ENCODE measurements at places on chromosomes 6 and 20.

DNA sequence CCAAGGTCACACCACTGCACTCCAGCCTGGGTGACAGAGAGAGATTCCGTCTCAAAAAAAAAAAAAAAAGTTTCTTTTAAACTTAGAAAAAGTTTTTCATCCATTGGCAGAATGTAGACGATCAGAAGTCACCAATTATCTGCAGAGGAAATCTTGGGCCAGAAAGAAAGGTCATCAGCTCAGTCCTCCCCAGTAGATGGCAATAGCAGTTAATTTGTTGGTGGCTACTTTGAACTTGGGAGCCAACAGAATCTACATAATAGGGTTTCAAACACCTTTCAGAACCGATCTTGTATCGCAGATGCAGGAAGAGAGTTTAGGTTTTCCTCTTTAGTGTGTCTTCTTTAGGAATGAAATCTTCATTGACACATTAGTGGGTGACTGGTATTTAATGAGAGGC is 41.7 kb downstream of the LBP start:
- DNase-seq, result peak; percentile 50

- peak; percentile 58 for DNase-seq
These were observed 10.8 kb upstream of the TBCC start for GRCh38 chr6:42756722-42757121.

DNA sequence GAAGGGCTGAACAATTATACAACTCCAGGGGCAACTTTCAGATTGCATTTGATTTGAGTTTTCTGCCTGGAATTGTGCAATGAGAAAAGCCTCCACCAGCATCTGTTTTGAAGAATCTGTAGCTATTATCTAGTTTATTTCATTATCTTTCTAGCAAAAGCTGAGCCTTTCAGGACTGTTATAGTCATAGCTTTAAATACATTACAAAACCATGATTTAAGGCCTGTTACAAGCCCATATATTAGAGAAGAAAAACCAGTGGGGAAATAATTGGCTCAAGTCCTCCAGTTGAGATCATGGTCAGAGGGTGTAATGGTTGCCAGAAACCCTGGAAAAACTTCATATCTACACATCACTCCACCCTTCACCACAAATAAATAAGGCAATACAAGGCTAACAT is 676.2 kb downstream of the HDGFL1 start:
- no peak for DNase-seq

- DNase-seq, result no peak
These were observed 231.0 kb upstream of the RAB32 start for GRCh38 chr6:146312608-146313007.

DNA sequence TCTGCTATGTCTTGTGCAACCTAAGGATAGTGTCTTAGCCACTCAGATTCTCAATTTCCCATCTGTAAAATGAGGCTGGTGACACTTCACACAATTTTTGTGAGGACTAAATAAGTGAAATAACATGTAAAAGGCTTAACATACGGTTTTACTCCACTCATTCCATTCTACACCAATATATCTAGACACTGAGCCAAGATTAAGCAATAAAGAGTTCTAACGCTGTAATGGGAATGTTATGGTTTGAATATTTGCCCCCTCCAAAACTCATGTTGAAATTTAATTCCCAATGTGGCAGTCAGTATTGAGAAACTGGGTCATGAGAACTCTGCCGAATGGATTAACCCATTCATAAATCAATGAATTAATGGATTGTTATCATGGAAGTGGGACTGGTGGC is 301.0 kb downstream of the HACE1 start:
- DNase-seq, result no peak

DNA sequence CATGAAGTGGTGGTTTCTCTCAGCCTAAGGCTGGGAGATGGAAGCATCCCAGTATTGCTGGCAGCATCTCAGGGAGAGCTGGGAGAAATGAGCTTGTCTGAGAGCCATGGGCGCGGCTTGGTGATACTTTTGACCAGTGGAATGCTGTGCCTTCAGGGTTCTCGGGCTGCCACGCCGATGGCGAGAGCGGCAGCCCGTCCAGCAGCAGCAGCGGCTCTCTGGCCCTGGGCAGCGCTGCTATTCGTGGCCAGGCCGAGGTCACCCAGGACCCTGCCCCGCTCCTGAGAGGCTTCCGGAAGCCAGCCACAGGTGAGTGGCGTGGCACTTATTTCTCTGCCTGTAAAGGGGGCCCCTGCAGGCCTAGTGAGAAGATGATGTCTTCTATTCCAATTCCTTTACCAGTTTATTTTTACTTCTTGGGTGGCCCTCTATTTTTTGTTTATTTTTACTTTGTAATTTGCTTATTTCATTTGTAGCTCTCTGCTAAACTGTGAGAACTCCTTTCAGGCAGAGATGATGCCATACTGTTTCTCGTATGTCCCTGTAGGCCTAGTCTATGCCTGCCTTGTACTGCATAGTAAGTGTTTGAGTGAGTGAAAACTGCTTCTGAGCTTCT is 71.7 kb downstream of the ASXL1 start:
- DNase-seq, result no peak

DNA sequence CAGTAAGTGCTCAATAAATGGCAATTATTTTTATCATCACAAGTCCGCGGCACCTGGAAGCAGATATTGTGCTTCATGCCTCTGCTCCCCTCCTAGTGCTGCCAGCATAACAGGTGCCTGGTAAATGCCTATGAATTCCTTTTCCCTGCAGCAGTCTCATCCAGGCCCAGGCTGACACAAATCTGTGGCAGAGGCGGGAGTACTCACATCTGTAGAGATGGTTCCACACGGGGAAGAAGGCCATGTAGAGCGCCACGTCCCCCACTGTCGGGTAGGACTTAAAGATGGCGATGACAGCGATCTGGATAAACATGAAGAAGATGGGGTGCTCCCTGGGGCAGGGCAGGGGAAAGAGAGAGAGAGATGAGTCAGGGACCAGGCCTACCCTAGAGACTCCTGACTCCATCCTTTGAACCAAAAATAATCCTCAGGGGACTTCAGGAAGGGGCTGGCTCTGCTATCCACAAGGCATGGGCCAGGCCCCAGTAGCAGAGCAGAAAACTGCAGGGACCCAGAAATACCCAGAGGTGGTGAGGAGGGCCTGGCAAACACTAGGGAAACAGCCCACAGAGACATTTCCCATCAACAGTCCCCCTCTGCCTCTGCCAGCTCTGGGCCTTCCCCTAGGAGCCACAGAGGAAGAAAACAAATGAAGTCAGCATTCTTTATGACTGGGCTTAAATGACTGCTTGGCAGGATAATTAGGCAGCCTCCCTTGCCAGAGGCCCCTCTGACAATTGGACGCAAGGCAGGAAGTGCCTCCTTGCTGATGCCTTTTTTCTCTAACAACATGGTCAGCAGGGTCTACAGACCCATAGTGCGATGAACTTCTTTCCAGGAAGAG is 23.0 kb downstream of the MAP1LC3A start:
- no peak for DNase-seq

All from G401 (cell line).